NCI-H1436 treated with DMSO at 0.1 percent for 48 hours (cell line): ENCODE measurements at places on chromosomes 1 and 21.
A peak's percentile ranks its signal among the peaks of the same experiment; 100 is the strongest.

- DNase-seq = no peak
Observed at GRCh38 chr1:16243936-16244649, 7.1 kb upstream of the CPLANE2 start.

DNA sequence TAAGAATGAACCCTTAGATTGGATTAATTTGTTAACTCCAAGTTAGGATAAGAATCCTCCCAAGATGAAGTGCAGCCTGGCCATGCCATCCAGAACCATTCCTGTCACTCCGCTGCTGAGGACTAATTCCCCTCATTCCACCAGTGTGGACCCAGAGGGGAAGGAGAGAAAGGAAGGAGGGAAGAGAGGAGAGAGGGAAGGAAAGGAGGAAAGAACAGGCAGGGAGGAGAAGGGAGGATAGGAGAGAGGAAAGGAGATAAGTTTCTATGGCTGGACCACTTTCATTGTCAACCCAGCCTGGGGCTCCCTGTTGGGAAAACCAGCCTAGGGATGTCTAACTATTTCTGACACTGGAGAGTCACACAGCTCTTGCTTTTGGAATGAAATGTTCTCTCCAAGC, 4.7 kb downstream of the MRAP start:
- no peak for DNase-seq

GRCh38 chr1:230211436-230212145, 144.6 kb downstream of the GALNT2 start:
- DNase-seq = no peak

GRCh38 chr1:154502744-154503115, 518 bp upstream of the SHE start:
- DNase-seq = no peak

GRCh38 chr1:46599059-46599970, 4.8 kb downstream of the MKNK1 start:
- DNase-seq = no peak

- DNase-seq = no peak
Observed at GRCh38 chr21:35254006-35254764, 205.1 kb upstream of the RUNX1 start.

GRCh38 chr1:207807326-207807689, 55.5 kb downstream of the CD46 start:
- DNase-seq = no peak

DNA sequence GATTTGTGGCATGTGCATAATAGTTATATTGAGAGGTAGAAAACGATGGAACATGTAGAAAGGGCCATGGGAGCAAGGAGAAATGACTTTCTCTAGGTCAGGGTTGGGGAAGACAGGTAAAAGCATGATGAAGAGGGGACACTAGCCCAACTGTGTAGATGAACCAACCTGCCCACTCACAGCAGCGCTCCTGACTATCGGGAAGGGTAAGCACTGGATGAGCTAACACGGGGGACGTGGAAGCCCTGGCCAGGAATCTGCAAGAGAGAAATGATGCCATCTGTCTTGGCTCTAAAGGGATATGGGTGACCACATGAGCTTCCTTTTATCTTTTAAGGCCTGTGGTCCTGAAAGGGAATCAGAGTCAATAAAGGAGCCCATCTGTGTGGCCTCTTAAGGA, 36.2 kb upstream of the TMEM125 start:
- no peak for DNase-seq

- no peak for DNase-seq
Observed at GRCh38 chr1:164628772-164629171, 69.8 kb downstream of the PBX1 start.

DNA sequence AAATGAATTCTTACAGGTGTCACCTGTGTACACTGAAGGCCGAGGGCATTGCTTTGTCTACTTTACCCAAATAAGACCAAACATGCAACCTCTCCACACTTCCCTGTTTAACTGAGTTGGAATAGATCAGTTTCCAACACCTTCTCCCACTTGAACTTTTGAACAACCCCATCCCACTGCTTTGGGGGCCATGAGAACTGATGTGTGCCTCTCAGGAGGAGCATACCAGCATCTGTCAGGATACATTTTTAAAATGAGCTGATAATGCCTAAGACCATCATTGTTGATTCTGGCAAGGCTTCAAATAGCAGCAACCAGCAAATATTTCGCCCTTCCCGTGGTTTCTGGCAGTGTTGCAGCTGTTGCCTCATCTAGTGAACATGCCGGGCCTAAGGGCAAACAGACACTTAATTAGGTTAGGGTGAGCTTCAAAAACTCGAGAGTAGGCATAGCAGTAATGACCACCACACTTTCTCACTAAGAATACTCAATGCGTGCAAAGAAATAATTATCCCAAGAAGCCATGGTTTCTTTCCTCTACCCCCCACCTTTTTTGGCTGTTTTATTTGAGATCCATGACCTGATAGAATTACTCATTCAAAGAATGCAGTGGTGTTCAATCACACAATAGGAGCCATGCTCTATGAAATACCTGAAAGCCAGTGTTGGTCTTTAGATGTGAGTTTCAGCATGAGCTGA, 63.7 kb downstream of the MAP10 start:
- no peak for DNase-seq

- DNase-seq = no peak
Observed at GRCh38 chr1:94819238-94819944, 766 bp upstream of the SLC44A3 start.

- no peak for DNase-seq
Observed at GRCh38 chr1:178121883-178122282, 28.0 kb downstream of the RASAL2 start.

- DNase-seq = no peak
Observed at GRCh38 chr1:182817802-182818201, 21.3 kb upstream of the DHX9 start.

GRCh38 chr1:229230893-229231753, 39.8 kb upstream of the RAB4A start:
- no peak for DNase-seq

DNA sequence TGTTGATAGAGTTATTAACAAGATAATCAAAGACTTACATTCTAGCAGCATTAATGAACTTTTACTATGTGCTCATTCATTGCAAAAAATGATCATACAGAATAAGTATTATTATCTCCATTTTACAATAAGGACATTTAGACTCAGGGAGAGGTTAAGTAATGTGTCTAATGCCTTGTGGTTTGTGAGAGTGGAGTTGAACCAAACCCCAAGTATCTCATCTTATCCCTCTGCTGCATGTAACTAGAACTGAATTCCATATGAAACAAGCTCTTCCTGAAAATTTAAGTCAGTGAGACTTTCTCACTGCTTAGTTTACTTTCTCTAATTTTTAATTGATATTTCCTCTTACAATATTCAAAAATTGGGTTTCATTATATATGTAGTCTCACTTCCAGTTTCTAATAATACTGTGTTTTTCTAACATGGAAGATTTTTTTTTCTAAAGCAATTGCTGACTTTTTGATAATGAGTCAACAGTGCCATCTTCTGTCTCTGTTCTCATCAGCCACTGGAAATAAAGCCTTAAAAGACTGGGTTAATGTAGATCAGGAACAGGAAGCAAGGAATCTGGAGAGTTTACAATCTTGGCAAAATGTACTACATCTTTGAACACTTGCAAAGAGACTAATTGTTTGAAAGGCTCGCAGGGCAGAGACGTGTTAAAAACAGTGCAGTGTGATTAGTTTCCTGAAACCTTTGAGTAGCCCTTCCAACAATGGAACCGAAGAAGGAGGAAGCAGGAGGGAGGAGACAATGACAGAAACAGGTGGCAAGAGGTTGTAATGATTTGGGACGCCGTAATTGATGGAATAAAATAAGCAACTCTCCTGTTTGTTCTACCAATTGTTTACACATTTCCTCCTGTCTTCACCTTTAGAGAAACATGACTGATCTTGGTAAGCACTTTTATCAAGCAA, 567.6 kb downstream of the MRPL39 start:
- DNase-seq = peak; percentile 68

- no peak for DNase-seq
Observed at GRCh38 chr1:202835548-202836072, 24.9 kb downstream of the PCAT6 start.

DNA sequence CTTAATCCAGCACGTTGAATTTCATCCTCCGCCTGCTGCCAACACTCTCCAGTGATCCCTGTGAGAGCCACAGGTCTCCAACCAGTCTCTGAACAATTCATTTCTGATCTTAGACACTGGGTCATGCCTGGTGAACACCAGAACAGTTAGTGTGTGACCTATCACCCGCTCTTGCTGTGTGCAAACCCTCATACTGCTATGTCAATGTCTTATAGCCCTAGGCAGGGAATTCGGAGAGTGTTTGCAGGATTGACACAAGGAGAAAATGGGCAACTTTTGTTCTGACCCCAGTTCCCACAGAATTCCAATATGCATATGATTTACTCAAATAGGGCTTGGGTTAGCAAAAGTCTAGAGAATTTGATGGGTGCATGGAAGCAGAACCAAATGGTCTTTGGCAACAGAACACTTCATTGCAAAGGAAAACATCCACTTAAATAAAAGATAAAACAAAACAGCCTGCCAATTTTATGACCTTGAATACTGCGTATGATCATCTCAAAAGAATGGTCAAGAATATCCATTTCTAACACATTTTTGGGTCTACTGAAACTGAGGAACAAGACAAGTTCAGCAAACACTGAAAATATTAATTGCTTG, 23.0 kb upstream of the GUCA2B start:
- DNase-seq = no peak
